Thyroid gland (tissue), 4 donors: ENCODE measurements at places on chromosomes 5 and 9.

- DNase-seq = no peak
Observed at GRCh38 chr5:79806741-79807140, 117.1 kb downstream of the CMYA5 start.

- DNase-seq = no peak
Observed at GRCh38 chr9:21964925-21965385, 29.2 kb downstream of the CDKN2A start.

DNA sequence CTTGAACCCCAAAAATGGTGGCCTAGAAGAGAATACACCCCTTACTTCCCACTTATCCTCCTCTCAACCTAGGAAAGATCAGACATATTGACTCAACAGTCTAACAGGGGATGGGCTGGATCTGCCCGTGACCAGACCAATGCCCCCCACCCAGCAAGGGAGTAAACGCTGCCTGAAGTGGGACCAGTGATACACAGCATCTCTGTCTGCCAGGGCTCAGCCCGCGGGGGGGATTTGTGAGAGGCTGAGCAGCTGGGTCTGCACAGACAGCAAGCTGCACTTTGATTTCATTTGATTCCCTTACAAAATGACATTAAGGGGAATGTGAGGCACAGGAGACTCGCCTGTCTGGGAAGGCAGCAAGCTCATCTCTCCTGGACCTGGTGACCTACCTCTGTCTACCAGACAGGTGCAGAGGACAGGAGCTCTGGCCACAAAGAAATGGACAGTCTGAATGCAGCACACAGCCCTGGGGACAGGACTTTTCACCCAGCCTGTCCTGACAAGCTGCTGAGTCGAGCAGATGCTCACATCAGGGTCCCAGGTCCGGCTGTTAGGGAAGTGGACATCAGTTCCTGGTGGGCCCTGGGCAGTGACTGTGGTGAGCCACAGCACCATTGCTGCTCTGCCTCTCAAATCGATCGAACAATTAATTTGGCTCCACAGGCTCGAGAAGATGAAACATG is 79.9 kb downstream of the RGS3 start:
- DNase-seq = no peak

GRCh38 chr5:79794347-79794746 is 104.7 kb downstream of the CMYA5 start:
- no peak for DNase-seq

GRCh38 chr5:141919218-141920119 is 4.2 kb upstream of the DELE1 start:
- no peak for DNase-seq

- DNase-seq = no peak
Observed at GRCh38 chr5:17037751-17038150, 101.7 kb upstream of the MYO10 start.

- DNase-seq = no peak
Observed at GRCh38 chr9:134396258-134396742, 70.0 kb downstream of the RXRA start.

DNA sequence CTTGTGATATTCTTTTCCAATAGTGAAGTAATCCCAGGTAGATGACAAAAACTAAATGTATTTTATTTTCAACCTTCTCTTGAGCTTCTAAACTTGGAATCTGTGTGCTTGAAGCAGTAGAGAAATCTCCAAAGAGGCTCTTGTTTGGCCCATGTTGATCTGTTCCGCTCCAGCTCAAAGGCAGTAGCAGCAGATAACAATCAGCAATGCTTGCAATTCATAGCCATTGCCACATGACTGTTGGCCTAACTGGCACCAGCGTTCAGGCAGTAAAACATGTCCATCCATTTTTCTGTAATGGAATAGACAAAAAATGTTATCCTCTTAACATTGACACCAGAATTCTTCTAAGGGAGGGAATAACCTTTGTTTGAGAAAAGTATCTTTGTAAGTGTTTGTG is 270.7 kb upstream of the MSX2 start:
- DNase-seq = no peak

GRCh38 chr9:96449523-96449844 is 485 bp upstream of the HABP4 start:
- DNase-seq = no peak

GRCh38 chr9:33101104-33101951 is 24.9 kb upstream of the SMU1 start:
- DNase-seq = peak; percentile 73

GRCh38 chr5:33332804-33333203 is 108.0 kb upstream of the TARS1 start:
- no peak for DNase-seq

- no peak for DNase-seq
Observed at GRCh38 chr5:76662521-76662920, 39.3 kb upstream of the F2RL2 start.

DNA sequence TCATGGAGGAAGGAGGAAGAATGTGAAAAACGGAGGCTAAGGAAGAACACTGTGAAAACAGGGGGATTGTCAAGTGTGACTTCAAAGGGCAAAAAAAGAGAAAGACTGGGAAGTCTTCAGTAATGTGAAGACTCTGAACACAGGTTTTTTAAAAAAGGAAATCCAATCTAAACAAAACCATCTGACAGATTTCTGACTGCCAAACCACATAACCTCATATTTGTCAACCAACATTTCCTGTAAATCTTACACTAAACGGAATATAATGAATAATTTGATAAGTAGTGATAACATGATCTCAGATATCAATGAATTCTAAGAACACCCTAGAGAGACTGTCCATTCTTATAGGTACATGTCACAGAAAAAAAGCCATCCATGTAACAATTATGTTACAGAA is 124.7 kb downstream of the FBN2 start:
- DNase-seq = no peak

- no peak for DNase-seq
Observed at GRCh38 chr5:36236801-36237200, 4.9 kb downstream of the NADK2 start.

- no peak for DNase-seq
Observed at GRCh38 chr5:58262226-58262625, 197.7 kb downstream of the PLK2 start.

GRCh38 chr5:101728933-101729332 is 567.2 kb downstream of the SLCO4C1 start:
- DNase-seq = no peak

GRCh38 chr9:15268782-15269181 is 38.2 kb downstream of the TTC39B start:
- no peak for DNase-seq
